ENCODE measurements at places on chromosomes 3 and 15.

- DNase-seq = no peak
Measured at GRCh38 chr15:51313074-51313393, 25.4 kb downstream of the CYP19A1 start.

DNA sequence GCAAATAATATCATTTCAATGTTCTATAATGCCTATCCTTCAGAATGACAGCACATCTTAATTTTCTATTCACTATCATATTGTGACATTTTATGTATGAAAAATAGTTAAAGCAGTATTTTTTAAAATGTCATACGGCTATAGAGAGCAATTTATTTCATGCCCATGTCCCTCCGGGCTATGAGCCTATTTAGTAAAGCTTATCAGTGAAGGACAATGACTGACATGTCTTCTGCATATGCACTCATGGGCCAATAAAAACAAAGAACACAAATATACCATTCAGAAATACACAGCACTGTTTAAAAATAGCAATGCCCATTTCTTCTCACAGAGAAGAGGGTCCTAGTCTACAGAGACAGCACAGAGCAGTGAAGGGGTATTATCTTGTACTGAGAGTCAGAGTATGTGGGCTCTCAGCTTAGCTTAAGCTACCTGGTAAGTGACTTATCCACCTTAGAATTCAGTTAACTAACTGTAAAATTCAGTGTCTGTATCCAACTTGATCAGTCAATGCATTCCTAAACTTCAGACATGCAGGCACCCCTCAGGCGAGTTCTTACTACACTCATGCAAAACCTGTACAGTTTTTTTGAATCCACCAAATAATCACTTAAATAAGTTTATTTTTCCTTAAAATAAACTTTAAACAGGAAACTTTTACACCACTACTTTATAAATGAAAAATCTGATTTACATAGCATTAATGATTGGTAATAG lies 9.0 kb downstream of the GOLIM4 start:
- no peak for DNase-seq

DNA sequence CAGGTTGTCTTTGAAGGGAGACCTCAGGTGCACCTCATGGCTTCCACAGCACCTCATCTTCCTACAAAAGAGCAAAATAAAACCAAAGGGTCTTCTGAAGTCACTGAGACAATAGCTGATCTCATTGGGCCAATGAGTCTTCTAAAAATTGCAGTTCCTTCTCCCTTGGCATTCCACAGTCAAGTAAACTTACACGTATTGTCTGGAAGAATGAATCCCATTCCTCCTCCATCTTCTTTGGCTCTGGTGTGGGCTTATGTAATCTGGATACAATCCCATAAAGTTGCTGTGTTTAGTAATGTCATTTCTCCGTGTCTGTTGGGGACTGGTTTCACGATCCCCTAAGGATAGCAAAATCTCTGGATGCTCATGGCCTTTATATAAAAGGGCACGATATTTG lies 85.5 kb upstream of the CGNL1 start:
- DNase-seq = no peak

GRCh38 chr3:162141272-162141791 lies 644.7 kb downstream of the OTOL1 start:
- DNase-seq = no peak

DNA sequence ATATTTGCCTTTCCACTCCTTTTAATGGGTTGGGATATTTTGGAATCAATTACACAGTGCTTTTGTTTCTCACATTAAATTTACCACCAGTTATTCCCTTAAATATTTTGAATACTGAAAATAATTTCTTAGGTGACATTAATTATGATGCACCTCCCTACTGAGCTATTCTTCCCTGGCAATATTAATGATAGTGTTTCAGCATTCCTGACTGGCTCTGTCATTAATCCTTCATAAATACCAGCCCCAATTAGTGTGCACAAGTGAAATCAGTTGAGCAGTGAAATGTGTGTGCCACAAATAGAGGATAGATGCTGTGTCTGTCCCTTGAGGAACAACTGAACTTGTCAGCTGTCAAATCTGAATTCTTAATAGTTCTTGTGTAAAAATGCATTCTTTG lies 304.0 kb downstream of the CACNA2D3 start:
- no peak for DNase-seq

GRCh38 chr3:32137870-32138269 lies 31.4 kb downstream of the GPD1L start:
- DNase-seq = no peak

DNA sequence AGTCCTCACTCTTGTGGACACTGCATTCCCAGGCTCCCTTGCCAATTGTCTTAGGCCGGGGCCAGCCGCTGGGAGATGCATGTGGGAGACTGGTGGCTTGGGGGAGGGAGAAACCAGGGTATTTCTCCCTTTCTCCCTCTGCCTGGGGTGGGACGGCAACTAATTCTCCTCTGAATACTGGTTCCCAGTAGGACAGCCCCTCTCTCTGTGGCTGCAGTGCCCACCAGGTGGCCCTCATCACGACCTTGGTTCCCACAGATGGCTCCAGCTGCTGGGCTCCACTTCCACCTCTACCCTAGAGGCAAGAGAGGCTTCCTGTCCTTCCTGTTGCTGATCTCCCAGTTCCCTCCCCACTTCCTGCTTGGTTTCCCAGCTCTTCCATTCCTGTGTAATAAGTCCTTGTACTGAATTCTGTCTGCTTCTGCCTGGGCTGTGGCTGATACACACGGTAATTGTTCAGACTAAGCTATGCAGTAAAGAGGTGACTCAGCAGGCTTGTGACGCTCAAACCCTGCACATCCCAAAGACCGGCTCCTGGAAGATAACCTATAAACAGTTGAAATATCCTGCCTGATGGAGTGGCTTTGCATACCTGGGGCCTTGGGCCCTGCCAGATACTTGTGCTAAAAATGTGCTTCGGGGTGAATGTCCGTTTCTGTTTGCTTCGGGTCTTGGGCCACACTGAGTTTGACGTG lies 20.4 kb upstream of the COPG1 start:
- DNase-seq = no peak

DNA sequence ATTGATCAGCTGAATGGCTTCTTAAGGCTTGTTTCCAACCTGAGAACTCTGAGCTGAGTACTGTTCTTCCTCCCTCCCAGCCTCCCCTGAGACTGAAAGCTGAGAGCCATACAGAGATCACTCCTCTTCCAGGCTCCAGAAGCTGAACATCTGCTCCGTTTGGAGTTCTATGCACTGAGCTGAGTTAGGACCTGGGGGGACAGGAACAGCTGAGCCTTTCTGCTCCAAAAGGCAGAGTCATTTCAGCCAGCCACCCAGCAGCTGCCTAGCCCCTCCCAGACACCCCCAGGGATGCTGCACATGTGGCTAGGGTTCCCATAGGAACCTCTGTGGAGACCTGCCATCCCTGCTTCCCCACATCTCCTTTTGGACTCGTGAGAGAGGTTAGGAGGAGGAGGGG lies 64.2 kb upstream of the GLCE start:
- DNase-seq = no peak

DNA sequence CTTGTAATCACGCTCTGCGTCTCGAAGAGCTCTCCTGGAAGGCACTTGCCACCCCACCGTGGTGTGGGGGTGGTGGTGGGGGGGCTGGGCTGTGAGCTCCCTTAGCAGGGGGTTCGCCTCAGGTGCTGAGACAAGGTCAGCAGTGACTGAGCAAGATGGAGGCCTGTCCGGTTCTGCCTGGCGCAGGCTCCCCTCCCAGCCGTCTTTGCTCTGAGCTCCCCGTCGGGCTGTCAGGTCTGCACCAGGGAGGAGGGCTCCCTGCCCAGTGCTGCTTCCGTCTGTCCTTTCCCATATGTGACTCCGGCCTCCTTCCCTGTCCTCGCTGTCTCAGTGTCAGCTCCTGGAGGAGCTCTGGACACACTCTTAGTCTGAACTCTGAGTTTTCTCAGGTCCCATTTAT lies 80.0 kb downstream of the PLXNA1 start:
- no peak for DNase-seq

GRCh38 chr15:59105854-59106253 lies 908 bp downstream of the CCNB2 start:
- no peak for DNase-seq

DNA sequence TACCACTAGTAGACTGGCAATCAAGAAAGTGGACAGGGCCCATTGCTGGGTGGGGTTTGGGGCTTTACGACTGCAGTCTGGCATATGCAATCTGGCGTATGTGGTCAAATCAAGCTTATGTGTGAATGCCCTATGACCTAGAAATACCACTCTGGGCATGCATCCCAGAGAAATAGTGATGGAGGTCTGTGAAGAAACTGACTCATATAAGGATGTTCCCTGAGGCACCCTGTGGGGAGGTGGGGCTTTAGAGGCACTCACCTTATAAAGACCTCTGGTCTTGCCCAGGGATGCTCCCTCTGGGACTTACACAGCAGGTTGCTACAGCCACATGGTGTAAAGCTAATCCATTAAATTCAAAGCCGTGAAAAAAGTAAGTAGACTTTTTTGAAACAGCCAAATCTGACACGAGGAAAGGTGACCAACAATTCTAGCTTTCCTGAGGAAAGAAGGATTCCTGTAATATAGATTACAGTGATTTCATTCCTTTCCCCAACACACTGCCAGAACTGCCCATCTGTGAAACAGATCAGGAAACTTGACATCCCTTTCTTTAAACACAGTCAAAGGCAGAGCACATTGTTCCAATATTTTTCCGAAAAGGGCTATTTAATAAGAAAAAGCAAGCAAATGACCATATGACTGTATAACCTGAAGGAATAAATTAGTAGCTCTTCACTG lies 13.6 kb downstream of the RARRES1 start:
- no peak for DNase-seq

- no peak for DNase-seq
Measured at GRCh38 chr15:77535845-77536244, 96.9 kb downstream of the LINGO1 start.

DNA sequence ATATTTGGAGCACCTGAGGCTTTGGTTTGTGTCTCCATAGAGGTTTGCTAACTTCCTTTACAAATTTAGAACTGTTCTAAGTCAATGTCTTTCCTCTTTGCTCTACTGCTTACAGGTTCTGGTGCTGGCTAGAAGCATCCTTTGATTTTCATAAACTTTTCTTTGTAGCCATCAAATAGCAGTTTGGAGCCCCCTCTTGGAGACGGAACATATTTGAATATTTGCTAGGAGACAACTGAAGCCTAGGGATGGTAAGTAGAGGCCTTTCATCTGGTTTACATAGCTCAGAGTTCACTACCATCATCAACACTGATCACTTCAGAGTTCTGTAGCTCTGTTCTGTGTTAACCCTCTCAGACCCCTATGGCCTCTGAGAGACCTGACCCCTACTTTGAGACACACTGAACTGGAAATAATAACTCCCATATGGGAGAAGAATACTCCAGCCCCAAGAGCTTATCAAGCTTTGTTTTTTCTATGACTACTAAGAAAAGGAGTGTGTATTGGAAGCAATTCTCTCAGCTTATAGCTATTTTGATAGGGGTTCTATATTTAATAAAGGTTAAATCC lies 420.4 kb downstream of the EPHA3 start:
- no peak for DNase-seq

GRCh38 chr3:51706021-51706485 lies 815 bp upstream of the GRM2 start:
- DNase-seq = no peak
